ENCODE measurements at places on chromosomes 5 and 9.

- no peak overlapping the region for H3K4me3 ChIP-seq
- H3K4me1 ChIP-seq: peaks cover 21% of the 10 kb centered on the region
- peaks cover 23% of the 10 kb centered on the region for H3K36me3 ChIP-seq
- H3K27me3 ChIP-seq: no peaks in the 10 kb centered on the region
- H3K27ac ChIP-seq: peak overlapping the region; percentile 46
Observed at GRCh38 chr9:92716557-92716956, 46.6 kb upstream of the IPPK start.

- no peaks in the 10 kb centered on the region for H3K36me3 ChIP-seq
- no peaks in the 10 kb centered on the region for H3K27me3 ChIP-seq
- H3K4me1 ChIP-seq: no peaks in the 10 kb centered on the region
- H3K4me3 ChIP-seq: no peak overlapping the region
Observed at GRCh38 chr5:77425420-77425819, 66.7 kb downstream of the WDR41 start.

- no peaks in the 10 kb centered on the region for H3K4me1 ChIP-seq
- H3K4me3 ChIP-seq: no peak overlapping the region
- H3K36me3 ChIP-seq: peaks cover 20% of the 10 kb centered on the region
- H3K27me3 ChIP-seq: no peaks in the 10 kb centered on the region
- H3K27ac ChIP-seq: no peak overlapping the region
- DNase-seq: no peak
Observed at GRCh38 chr9:78261403-78262001, 25.6 kb downstream of the CEP78 start.

- H3K27me3 ChIP-seq: no peaks in the 10 kb centered on the region
- H3K27ac ChIP-seq: no peak overlapping the region
- H3K4me1 ChIP-seq: peaks cover 20% of the 10 kb centered on the region
- DNase-seq: no peak
- H3K36me3 ChIP-seq: no peaks in the 10 kb centered on the region
Observed at GRCh38 chr5:75009556-75010345, 42.6 kb downstream of the GCNT4 start.

- no peaks in the 10 kb centered on the region for H3K27me3 ChIP-seq
- H3K4me1 ChIP-seq: no peaks in the 10 kb centered on the region
- H3K36me3 ChIP-seq: no peaks in the 10 kb centered on the region
- H3K27ac ChIP-seq: no peak overlapping the region
- H3K4me3 ChIP-seq: no peak overlapping the region
- no peak for DNase-seq
Observed at GRCh38 chr9:22067196-22067595, 58.1 kb upstream of the CDKN2B start.

DNA sequence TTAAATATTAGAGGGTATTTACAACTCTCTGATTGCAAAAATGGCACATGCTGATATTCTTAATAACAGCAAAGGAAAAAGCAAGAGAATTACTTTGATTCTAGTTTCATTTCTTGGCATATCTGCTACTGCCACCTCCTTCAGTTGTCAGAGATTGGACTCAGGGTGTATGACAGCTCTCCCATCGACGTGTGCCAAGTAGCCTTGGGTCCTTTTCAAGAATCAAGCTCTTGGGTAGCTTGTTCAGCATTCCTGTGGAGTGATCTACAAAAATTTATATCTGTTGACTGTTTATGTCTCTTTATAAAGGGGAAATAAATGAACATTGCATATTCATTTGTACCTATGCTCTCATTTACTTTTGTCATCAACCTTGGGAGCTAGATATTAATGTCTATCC, 315.6 kb downstream of the PRR16 start:
- H3K27ac ChIP-seq: no peak overlapping the region
- H3K4me3 ChIP-seq: no peak overlapping the region
- no peaks in the 10 kb centered on the region for H3K27me3 ChIP-seq
- no peaks in the 10 kb centered on the region for H3K4me1 ChIP-seq
- H3K36me3 ChIP-seq: no peaks in the 10 kb centered on the region

DNA sequence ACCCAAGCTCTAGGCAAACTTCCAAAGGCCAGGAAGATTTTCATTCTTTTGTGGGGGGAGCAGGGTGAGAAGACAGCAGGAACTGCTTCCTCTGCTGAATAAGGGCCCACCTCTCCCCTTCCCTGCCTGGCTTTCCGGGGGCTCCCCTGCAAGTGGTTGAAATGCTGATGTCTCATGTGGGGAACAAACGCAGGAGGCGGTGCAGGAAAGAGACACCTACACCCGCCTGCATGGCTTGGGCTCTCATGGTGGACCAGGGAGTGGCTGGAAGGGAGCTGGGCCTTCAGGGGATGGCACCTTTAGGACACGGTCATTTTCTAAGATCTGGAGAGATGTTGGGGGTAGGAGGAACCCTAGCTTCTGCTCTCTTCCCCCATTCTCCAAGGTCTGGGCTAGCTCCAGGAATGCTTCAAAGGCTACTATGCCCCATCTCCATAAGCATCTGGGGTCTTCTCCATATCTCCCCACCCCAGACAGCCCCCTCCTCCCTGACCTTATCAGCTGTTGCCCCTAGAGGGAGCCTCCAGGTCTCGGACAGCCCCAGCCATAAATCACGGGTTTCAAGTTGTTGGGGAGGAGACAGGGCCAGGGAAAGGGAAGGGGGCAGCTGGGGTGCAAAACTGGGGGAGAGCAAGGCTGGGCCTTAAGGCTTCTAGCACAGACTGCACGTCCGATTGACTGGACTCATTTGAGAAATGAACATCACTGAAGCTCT, 76.6 kb downstream of the PSD2 start:
- H3K4me1 ChIP-seq: no peaks in the 10 kb centered on the region
- no peak overlapping the region for H3K27ac ChIP-seq
- H3K27me3 ChIP-seq: peaks cover 30% of the 10 kb centered on the region
- no peak for DNase-seq
- H3K4me3 ChIP-seq: no peak overlapping the region

GRCh38 chr9:114372921-114373448, 14.8 kb downstream of the AKNA start:
- H3K4me3 ChIP-seq: peak overlapping the region; percentile 72
- H3K4me1 ChIP-seq: peaks cover 67% of the 10 kb centered on the region
- peak; percentile 71 for DNase-seq
- peak overlapping the region; percentile 89 for H3K27ac ChIP-seq
- H3K27me3 ChIP-seq: no peaks in the 10 kb centered on the region
- H3K36me3 ChIP-seq: peaks cover 85% of the 10 kb centered on the region

DNA sequence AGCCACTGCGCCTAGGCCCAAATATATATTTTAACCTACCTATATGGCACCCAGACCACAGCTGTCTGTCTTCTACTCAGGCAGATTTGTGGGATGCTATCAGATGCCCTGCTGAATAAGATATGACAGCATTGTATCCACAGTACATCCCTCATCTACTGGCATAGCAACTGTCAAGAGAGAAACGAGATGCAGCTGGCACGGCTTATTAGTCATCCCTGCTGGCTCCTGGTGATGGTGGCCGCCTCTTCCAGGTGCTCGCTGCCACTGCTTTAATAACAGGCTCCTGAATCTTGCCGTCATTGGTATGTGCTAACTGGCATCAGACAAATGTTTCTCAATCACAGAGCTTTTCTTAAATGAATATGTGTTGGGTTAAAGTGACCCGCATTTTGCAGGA, 34.0 kb downstream of the B4GALT1 start:
- DNase-seq: no peak
- H3K36me3 ChIP-seq: peaks cover 65% of the 10 kb centered on the region
- H3K27me3 ChIP-seq: no peaks in the 10 kb centered on the region
- H3K4me3 ChIP-seq: no peak overlapping the region
- H3K27ac ChIP-seq: peak overlapping the region; percentile 54
- peaks cover 78% of the 10 kb centered on the region for H3K4me1 ChIP-seq

- no peak overlapping the region for H3K4me3 ChIP-seq
- H3K36me3 ChIP-seq: peaks cover 67% of the 10 kb centered on the region
- no peaks in the 10 kb centered on the region for H3K4me1 ChIP-seq
Observed at GRCh38 chr5:172085738-172086137, 79.3 kb upstream of the FBXW11 start.

DNA sequence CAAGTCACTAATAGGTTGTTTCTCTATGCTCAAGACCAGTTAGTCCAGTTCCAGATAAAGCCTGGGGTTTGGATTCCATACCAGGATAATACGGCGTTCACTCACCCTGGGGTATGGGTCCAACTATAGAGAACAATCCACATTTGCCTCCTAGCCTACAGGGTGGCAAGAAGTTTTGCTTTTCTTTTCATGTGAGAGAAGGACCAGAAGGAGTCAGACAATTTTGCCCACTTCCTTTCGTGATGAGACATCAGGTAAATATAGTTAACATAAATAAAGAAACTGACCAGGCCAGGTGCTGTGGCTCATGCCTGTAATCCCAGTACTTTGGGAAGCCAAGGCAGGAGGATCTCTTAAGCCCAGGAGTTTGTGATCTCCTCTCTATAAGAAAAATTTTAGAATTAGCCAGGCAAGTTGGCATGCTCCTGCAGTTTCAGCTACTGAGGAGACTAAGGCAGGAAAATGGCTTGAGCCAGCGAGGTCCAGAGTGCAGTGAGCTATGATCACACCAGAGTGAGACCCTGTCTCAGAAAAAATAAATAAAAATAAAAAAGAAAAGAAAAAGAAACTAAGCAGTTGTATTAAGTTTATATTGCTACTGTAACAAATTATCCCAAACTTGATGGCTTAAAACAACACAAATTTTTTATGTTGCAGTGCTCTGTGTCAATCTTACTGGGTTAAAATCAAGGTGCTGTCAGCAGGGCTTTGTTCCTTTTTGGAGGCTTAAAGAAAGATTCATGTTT, 7.5 kb upstream of the REEP5 start:
- H3K4me3 ChIP-seq: peak overlapping the region; percentile 60
- H3K27me3 ChIP-seq: no peaks in the 10 kb centered on the region
- DNase-seq: no peak
- no peaks in the 10 kb centered on the region for H3K36me3 ChIP-seq
- H3K27ac ChIP-seq: peak overlapping the region; percentile 91
- peaks cover 42% of the 10 kb centered on the region for H3K4me1 ChIP-seq

DNA sequence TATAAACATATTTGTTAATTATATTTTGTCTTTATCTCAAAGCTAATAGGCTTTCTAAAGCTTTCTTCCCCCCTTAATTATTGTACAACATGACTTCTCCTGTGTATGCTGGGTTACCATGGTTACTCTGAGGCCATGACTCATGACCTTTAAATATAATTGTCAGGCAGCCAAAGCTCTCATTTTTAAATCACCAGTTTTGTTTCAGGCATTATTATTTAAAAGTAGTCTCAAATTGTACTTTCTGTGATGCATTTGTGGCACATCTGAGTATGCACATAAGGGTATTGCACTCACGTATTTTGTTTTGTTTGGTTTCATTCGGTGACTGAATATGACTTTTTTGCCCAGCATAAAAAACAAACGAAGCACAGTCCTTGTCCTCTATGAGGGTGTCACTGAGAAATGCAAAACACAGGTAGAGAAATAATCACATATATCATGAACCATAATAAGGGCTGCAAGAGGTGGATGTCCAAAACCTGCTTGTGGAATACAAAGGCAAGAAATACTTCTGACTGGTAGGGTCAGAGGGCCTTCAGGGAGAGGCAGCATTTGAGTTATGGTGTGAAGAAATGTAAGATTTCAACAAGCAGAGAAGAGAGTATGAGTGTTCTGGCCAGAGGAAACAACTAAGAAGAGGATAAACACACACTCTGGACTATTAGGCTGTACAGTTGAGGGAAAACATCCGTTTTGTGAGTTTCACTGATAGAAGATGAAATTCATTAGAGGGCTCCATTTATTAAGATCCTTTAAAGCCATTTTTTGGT, 2.1 kb downstream of the CCDC192 start:
- no peak for DNase-seq
- no peak overlapping the region for H3K4me3 ChIP-seq
- H3K36me3 ChIP-seq: no peaks in the 10 kb centered on the region
- no peaks in the 10 kb centered on the region for H3K4me1 ChIP-seq
- H3K27ac ChIP-seq: no peak overlapping the region
- peaks cover 19% of the 10 kb centered on the region for H3K27me3 ChIP-seq

DNA sequence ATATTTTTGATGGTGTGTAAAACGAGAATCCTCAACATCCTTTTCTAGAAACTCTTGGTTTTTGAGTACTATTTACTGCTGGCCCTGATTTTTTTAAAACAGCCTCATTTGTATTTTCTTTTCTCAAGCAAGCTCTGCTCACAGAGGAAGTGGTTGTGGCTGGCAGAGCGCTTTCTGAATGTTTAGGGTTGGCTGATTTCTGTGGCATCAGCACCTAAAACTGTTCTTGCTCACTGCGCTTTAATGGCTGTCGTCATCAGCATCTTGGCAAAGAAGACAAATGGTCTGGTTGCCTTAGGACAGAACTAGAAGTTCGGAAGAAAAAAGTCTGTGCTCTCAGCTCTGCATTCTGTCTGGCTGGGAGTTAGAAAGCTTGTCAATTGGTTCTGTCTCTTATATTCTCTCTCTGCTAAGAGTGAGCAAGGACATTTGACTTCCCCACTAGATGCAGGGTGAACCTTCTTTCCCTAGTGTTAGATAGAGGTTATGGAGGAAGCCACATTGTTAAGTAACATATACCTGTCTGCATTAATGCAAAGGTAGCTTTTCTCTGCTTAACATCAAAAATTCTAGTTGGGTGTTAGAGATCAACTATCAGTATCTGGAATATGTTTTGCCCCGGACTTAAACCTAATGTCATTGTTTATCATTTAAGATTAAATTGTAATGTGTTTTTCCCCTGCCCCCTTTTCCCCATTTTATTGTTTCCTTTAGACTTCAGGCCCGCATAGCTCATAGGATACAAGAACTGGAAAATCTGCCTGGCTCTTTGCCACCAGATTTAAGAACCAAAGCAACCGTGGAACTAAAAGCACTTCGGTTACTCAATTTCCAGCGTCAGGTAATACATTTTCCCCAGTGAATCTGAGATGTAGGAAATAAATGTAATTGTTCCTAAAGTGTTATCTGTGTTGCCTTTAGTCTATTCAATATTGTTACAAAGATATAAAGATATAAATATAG, 39.0 kb downstream of the SMARCA2 start:
- H3K36me3 ChIP-seq: peaks cover 41% of the 10 kb centered on the region
- peak overlapping the region; percentile 58 for H3K4me3 ChIP-seq
- H3K27ac ChIP-seq: peak overlapping the region; percentile 92
- DNase-seq: peak; percentile 44

DNA sequence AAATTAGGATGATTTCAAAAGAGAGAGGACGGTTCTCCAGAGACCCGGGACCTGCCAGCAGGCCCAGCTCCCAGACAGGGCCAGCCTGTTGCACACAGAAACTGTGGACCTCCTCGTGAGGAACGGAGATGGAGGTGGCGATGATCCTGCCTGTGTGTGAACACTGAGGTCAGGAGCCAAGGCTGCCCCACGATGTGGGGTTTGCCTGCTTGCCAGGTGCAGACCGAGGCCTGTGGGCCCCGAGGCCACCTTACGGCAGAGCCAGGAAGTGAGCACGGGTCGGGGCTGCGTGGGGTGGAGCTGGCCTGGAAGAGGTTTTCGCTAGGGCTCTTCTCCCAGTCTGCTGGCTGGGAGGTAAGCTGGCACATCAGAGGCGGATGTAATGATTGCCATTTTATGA, 4.3 kb downstream of the FAM163B start:
- peaks cover 5% of the 10 kb centered on the region for H3K4me1 ChIP-seq
- H3K36me3 ChIP-seq: no peaks in the 10 kb centered on the region
- peaks cover 60% of the 10 kb centered on the region for H3K27me3 ChIP-seq
- no peak overlapping the region for H3K4me3 ChIP-seq
- DNase-seq: no peak

All from central memory CD8-positive, alpha-beta T cell (primary cell).